ENCODE measurements at places on chromosomes 4 and X.

DNA sequence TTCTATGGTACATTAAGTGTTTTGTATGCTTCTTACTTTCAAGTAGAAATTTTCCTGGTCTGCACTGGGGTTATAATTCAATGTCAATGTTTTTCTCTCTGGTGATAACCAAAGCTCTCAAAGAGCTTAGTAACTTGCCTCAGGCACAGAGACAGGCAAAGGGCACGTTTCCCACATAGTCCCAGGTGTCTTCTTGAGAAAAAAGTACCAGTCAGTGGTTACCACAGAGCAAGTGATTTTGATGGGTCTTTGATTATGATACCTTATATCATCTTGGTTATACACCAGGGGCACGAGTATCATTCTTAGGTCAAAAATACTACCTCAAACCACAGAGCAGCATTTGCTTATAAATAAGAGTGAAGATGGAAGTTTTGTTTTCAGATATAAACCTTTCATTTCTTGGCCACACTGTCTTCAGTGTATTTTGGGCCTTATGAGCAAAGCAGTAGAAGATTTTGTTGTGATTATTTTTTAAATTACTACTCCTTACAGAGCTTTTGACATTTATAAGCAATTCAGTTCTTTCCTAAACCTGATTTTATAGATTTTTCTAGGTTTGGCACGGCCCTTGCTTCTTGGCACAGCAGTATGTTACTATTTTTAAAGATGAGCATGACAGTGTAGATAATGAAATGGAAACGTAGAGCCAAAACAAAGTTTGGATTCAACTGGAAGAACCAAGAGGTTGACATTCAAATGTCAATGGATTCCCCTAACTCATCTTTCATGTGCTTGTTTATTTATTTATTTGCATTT is 85.3 kb upstream of the TLL1 start:
- DNase-seq: no peak

- no peak for DNase-seq
Measured at GRCh38 chr4:84952776-84953175, 13.7 kb downstream of the WDFY3 start.

GRCh38 chr4:149296503-149296902 is 519.1 kb downstream of the IQCM start:
- no peak for DNase-seq

GRCh38 chrX:2500091-2500802 is 529 bp downstream of the DHRSX start:
- peak; percentile 13 for DNase-seq

GRCh38 chr4:86401826-86402225 is 42.0 kb upstream of the MAPK10 start:
- no peak for DNase-seq

DNA sequence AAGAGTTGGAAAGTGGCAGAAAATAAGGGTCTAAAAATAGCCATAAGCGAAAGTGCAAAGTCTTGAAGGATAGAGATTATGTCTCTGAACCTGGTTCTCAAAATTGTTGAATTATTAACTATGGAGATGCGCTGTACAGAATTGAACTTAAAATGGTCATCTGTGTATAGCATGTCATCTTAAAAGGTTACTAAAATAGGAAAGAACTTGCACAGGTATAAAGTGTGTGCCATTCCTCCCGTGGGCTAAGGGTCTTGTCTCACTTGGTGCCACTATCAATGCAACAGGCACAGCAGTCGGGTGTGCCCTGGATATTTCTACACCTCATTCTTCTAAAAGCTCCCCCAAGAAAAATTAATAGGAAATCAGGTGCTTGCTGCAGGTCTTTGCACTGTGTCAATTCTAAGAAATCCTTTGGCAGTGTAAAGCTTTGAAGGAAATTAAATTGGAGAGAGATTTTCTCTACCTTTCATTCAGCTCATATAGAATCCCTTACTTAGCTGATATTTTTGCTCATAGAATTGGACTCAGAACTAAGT is 2.4 kb downstream of the SORBS2 start:
- no peak for DNase-seq

GRCh38 chr4:113820108-113820507 is 58.6 kb upstream of the CAMK2D start:
- DNase-seq: no peak

DNA sequence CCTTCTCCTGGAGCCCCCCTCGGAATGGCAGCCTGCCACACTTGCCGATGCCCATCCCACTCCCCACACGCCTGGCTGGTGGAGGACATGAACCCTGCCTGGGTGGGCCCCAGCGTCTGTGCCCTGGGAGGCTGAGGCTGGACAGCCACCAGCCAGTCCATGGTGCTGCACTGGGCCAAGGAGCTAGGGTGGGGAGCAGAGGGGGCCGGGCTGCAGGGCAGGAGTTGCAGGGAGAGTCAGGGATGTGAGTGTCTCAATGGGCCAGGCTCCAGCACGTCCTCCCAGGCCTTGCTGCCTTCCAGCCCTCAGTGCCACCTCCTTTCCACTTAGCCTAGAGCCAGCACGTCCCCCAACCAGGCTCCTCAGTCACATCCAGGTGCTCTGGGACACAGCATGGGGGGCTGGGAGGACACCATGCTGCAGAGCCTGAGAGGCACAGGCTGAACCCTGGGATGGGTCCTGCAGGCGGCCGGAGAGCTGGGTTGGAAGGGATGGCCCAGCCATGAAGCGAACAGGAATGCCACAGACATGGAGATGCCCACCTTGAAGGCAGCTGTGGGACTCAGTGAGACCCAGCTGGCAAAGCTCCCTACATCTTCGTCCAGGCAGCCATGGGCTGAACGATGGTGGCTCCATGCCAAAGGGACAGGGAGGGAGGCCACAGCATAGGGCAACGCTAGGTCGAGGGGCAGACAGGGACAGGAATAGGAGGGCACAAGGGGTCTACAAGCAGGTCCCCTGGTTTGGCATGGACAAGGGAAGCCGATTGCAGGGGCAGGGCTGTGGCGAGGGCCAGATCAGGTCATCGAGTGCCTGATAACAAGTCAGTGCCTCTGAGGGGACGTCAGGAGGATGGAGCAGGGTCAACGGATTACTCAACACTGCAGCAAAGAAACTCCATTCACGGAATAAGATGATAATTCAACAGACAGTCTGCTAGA is 30.1 kb upstream of the MXD4 start:
- no peak for DNase-seq

GRCh38 chrX:95346856-95347255 is 1337.8 kb upstream of the DIAPH2 start:
- DNase-seq: no peak

DNA sequence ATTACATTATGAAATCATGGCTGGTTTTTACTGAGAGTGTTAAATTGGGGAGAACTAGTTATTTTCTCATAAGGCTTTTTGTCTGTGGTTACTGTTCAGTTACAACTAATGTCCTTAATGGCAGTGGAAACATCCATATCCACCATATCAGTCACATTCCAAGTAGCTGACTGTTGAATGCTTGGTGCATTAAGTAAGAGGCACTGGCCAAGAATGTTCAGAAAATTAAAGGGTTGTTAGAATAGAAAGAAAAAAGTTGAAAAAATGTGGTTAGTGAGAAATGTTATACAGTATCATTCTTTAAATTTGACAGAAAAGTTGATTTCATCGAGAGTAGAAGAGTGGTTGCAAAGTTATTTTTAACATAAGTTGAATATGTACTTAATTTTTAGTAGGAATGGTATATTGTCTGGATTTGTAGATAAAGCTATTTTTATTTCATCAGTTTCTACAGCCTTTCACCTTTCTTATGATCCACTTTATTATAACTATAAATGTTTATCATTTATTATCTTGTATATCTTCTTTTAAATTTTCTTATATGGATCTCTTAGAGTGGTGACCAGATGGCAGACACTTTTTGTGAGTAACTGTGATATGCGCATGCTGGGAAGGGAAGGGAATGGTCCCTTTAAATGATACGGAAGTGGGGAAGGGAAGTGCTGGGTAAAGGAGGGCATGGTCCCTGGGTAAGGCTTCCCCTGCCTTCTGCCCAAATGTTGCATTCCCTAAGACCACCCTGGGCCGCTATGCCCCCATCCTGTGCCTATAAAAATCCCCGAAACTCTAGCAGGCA is 2407.1 kb downstream of the ARAP2 start:
- no peak for DNase-seq

DNA sequence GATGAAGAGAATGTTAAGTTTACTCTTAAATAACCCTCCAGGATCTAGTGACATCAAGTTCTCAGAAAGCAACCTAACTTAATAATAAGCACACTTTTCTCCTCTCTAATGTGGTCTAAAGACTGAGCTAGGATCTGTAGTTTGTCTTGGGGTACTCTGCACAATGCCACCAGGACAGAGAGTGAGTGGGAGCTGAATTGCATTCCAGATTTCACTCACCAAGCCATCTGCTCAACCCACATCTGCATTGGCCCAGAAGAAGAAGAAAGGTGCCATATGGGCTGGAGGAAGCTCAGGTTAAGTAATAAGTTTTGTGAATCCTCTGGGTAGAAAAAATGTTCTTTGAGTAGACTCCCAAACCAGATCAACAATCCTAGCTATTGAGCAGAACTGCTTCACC is 384.6 kb downstream of the PPP3CA start:
- no peak for DNase-seq

Data from effector memory CD4-positive, alpha-beta T cell (primary cell).